Spleen (tissue), 13 donors: ENCODE measurements at places on chromosomes 5 and 9. TPM values are rescaled to one million over a fixed set of nuclear protein-coding genes. Genes with fewer than 3 reads are reported as not detected.

- no peaks in the 10 kb centered on the region for H3K4me1 ChIP-seq
- no peaks in the 10 kb centered on the region for H3K36me3 ChIP-seq
- H3K27ac ChIP-seq: no peak overlapping the region
- H3K4me3 ChIP-seq: no peak overlapping the region
- no peaks in the 10 kb centered on the region for H3K27me3 ChIP-seq
Observed at GRCh38 chr9:12863618-12864017, 88.8 kb downstream of the LURAP1L start.

DNA sequence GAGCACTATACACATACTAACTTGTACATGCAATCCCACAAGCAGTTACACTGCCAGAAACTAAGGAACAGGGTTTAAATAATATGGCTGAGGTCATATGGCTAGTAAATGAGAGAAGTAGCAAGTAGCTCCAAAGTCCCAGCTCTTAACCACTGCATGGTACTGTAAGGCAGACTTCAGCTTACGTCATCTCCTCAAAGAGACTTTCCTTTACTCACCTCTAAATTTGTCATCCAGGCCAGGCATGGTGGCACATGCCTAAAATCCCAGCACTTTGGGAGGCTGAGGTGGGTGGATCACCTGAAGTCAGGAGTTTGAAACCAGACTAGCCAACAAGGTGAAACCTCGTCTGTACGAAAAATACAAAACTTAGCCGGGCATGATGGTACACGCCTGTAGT, 20.4 kb upstream of the SELENOP start:
- no peak overlapping the region for H3K4me3 ChIP-seq
- no peaks in the 10 kb centered on the region for H3K4me1 ChIP-seq
- no peaks in the 10 kb centered on the region for H3K27me3 ChIP-seq
- DNase-seq: no peak
- no peak overlapping the region for H3K27ac ChIP-seq

The PCDHA9 gene
- total RNA-seq: 0.13 TPM

DNA sequence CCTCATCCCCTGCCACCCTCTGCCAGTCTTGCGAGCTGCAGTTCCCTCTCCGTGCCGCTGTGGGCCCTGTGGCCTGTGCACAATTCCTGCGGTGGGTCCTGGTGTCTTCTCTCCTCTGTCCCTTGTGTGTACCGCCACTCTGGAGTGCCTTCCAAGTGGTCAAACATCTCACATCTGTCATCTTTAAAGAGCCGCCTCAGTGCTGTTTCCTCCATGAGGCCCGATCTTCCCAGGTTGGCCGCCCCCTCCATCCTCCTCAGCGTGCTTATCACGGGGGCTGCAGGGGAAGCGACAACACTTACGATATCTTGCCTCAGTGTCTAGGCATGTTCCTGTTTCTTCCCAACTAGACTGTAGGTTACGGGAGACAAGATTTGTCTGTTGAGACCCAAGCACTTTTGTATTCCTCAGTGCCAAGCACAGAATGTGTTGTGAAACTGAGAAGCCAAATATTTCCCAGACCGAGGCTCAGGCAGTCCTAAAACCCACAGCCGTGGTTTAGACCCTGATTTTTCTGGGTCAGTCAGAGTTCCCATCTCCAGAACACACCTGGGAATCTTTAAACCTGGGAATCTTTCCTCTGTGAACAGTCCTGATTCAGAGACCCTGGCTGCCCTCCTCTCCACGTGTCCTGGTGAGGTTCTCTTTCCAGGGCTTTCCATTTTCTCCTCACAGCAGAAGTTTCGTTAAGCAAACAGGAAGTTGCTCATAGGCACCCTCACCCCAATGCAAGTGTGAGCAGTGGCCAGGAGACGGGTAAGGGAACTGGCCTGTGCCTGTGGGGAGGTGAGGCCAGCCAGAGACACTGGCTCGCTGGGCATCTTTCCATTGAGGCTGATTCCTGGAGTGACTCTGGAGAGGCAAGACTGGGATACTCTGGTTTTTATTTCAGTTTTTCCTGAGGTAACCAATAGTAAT, 28.8 kb downstream of the SLC46A2 start:
- no peak overlapping the region for H3K4me3 ChIP-seq
- no peaks in the 10 kb centered on the region for H3K36me3 ChIP-seq

DNA sequence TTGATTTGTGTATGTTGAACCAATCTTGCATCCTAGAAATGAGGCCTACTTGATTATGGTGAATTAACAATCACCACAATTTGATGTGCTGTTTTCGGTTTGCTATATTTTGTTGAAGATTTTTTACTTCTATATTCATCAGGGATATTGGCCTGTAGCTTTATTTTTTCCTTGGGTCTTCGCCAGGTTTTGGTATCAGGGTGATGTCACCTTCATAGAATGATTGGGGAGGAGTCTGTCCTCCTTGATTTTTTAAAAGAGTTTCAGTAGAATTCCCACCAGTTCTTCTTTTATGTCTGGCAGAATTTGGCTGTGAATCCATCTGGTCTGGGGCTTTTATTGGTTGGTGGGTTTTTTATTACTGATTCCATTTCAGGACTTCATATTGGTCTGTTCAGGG, 115.2 kb downstream of the CPLANE1 start:
- no peak overlapping the region for H3K27ac ChIP-seq
- no peaks in the 10 kb centered on the region for H3K27me3 ChIP-seq
- no peak for DNase-seq
- H3K4me1 ChIP-seq: no peaks in the 10 kb centered on the region
- H3K4me3 ChIP-seq: no peak overlapping the region

The WDR38 gene
- total RNA-seq: not detected

DNA sequence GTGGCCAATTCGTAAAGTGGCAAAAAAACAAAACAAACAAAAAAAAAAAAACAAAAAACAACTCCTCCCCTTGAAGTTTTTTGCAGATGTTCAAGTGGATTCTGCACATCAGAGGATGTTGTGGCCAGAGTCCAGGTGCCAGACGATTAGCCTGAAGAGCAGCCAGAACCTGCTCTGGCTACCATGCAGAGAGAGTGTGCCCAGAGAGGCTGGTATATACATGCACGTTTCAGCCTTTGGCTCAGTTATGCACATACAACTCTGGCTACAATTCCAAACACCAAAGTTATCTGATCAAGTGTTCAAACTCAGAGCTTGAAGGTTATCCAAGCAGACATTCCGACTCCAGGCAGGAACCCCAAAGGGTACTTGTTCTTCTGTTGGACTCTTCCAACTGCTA, 34.7 kb downstream of the GGTA1 start:
- no peak overlapping the region for H3K27ac ChIP-seq
- peaks cover 8% of the 10 kb centered on the region for H3K4me1 ChIP-seq
- no peak for DNase-seq

DNA sequence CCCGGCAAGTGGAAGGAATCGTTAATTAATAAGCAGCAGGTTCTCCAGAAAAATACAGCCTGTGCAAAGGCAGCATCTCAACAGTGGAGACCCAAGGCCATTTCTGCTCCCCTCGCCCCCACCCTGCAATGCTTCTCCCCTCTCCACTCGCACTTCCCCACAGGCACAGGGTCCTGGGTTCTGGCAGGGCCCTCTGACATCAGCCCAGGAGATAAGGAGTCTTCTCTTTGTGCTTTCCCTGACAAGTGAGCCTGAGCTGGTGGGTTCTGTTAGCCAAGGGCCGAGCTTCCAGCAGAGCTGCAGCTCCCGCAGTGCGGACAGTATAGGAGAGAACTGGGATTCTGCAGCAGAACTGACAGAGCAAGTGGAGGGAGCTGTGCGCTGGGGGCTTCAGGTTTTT, 257.5 kb downstream of the NSG2 start:
- DNase-seq: no peak
- no peaks in the 10 kb centered on the region for H3K4me1 ChIP-seq
- no peak overlapping the region for H3K4me3 ChIP-seq
- no peak overlapping the region for H3K27ac ChIP-seq
- no peaks in the 10 kb centered on the region for H3K27me3 ChIP-seq
- H3K36me3 ChIP-seq: no peaks in the 10 kb centered on the region

The ELP1 gene
- total RNA-seq: 22.1 TPM

DNA sequence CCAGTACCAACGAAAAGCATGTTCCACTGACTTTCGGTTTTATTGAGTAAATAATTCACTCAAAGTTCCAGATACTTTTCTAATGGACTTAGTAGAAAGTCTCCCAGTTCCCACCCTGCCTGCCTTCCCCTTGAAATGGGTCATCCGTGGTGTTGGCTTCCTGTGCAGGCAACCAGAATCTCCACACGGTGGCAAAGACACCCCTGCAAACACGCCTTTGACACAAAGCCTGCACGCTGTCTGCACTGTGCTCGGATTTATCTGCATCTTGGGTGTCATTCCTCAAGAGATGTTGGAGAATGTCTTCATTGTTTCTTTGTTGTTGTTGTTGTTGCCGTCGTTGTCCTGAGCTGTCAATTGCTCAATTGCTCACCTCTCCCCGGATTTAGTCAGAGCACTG, 150.0 kb upstream of the IRX2 start:
- no peaks in the 10 kb centered on the region for H3K27me3 ChIP-seq
- H3K4me1 ChIP-seq: no peaks in the 10 kb centered on the region
- no peaks in the 10 kb centered on the region for H3K36me3 ChIP-seq
- H3K27ac ChIP-seq: no peak overlapping the region
- no peak overlapping the region for H3K4me3 ChIP-seq

- H3K27me3 ChIP-seq: no peaks in the 10 kb centered on the region
- H3K4me1 ChIP-seq: no peaks in the 10 kb centered on the region
- H3K27ac ChIP-seq: no peak overlapping the region
- H3K4me3 ChIP-seq: no peak overlapping the region
- H3K36me3 ChIP-seq: no peaks in the 10 kb centered on the region
- DNase-seq: no peak
Observed at GRCh38 chr5:28473531-28474107, 1435.2 kb upstream of the CDH9 start.

The SEC61B gene
- 77.1 TPM for total RNA-seq

- no peaks in the 10 kb centered on the region for H3K4me1 ChIP-seq
- H3K36me3 ChIP-seq: no peaks in the 10 kb centered on the region
- H3K4me3 ChIP-seq: no peak overlapping the region
Observed at GRCh38 chr9:114678795-114679194, 3.2 kb downstream of the TEX48 start.

The PTGR1 gene
- 9.4 TPM for total RNA-seq

GRCh38 chr5:80917631-80918030, 42.5 kb upstream of the RASGRF2 start:
- H3K4me1 ChIP-seq: no peaks in the 10 kb centered on the region
- no peaks in the 10 kb centered on the region for H3K36me3 ChIP-seq
- DNase-seq: no peak

GRCh38 chr5:156414391-156414790, 87.4 kb downstream of the SGCD start:
- no peak for DNase-seq
- H3K4me3 ChIP-seq: no peak overlapping the region
- no peak overlapping the region for H3K27ac ChIP-seq
- no peaks in the 10 kb centered on the region for H3K4me1 ChIP-seq
- no peaks in the 10 kb centered on the region for H3K27me3 ChIP-seq

DNA sequence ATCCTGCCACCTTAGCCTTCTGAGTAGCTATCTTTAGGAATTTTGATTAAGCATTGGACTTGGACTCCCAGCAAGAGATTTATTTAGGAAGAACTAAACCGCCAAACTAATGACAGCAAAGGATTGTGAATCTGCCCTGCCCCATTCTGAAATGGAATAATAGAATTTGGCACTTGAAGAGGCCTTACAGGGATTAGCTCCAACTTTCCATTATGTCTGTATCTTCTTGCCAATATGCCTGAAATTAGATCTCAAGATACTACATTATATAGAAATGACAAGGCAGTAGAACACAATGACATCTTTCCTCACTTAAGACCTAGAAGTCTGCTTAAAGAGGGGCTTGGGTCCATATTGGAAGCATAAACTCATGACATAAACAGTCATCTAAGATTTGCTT, 77.0 kb upstream of the DPYSL3 start:
- no peaks in the 10 kb centered on the region for H3K36me3 ChIP-seq
- no peak for DNase-seq
- no peaks in the 10 kb centered on the region for H3K4me1 ChIP-seq

GRCh38 chr5:149227168-149227826, 44.4 kb upstream of the AFAP1L1 start:
- no peak overlapping the region for H3K27ac ChIP-seq
- H3K27me3 ChIP-seq: no peaks in the 10 kb centered on the region
- H3K4me3 ChIP-seq: no peak overlapping the region
- H3K36me3 ChIP-seq: no peaks in the 10 kb centered on the region
- no peak for DNase-seq

The LURAP1L gene
- 16.9 TPM for total RNA-seq

DNA sequence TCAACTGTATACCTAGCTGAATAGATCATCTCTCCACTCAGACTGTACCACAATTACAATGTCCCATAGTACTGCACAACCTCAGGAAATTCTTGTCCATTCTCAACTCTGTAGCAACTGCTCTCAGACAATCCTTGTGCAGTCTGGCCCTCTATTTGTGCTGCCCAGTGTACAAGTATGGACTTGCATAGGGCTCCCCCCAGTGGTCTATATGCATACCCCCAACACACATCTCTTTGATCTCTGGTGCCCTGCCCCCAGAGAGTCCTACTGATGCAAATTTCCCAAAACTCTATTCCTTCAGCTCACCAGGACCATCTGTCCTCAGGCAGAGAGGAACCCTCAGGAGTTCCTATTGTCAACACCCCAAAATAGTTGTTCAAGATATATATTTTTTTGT, 205.3 kb downstream of the SLCO4C1 start:
- DNase-seq: no peak
- no peak overlapping the region for H3K4me3 ChIP-seq
- H3K27me3 ChIP-seq: no peaks in the 10 kb centered on the region
- no peaks in the 10 kb centered on the region for H3K4me1 ChIP-seq
